ENCODE measurements at places on chromosomes 12 and 14.

- DNase-seq = no peak
These were observed 102.6 kb upstream of the MED13L start for GRCh38 chr12:116380108-116380507.

- DNase-seq = peak; percentile 94
These were observed 241.0 kb upstream of the ATP2B1 start for GRCh38 chr12:89949457-89950195.

GRCh38 chr12:116299665-116300328 lies 22.3 kb upstream of the MED13L start:
- DNase-seq = no peak

DNA sequence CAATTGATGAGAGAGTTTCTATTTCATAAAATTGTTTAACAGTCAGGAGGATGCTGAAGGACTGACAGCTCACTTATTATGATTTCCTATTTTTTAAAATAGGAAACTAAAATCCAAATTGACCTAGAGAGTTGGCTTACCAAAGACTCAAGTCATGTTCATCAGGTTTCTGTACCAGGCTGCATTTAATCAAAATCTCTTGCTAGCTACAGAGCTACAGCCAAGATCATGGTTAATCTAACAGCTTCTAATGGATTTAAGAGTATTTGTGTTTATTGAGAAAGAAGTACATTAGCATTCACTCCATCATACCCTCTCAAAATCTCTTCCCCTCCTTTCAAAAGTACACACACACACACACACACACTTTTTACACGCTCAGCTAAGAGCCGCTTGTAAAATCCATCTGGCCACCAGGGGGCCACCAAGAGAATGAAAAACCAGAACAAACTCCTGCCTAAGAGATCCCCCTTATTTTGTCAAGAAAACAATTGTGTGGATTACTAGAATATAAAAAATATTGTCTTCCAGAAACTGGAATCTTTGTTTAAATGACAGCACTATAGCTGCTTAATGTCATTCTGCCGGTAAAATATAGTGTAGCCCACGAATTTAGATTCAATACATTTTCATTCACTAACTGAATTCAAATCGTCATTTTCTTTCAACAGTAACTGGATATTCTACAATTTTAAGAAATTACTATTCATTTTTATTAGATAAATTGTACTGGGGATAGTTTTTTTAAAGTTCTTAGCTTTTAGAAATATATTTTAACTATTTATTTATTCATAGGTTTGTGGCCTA lies 334.0 kb downstream of the BTG1 start:
- peak; percentile 4 for DNase-seq

- no peak for DNase-seq
These were observed 11.5 kb upstream of the PLEK2 start for GRCh38 chr14:67423424-67423823.

- no peak for DNase-seq
These were observed 759.9 kb upstream of the FLRT2 start for GRCh38 chr14:84770030-84770429.

DNA sequence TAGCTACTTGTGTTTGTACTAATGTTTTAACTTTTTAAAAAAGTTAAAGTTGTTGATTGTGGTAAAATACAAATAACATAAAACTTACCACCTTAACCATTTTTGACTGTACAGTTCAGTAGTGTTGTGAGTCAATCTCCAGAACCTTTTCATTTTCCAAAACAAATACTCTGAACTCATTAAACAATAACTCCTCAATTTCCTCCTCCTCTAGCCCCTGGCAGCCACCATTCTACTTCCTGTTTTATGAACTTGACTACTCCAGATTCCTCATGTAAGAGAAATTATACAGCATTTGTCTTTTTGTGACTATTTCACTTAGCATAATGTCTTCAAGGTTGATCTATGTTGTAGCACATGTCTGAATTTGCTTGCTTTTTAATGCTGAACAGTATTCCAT lies 299.1 kb upstream of the AMIGO2 start:
- DNase-seq = peak; percentile 40

GRCh38 chr12:96099421-96099820 lies 64.0 kb upstream of the LTA4H start:
- DNase-seq = no peak

DNA sequence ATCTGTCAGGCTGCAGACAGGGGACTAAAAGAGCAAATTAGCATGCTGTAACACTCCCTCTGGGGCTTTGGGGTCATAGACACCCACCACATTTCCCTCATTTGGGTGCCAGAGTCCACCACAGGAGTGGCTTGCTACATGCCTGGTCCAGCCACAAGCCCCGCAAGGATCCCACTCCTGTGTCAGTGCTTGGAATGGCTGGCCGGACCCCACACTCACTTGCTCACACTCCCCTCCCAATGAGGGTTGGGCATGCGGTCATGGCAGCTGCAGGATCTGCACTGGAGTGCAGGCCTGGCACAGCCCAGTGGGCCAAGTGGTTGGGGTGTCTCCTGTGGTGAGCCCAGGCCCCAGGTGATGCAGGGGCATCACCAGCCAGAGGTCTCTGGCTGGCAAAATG lies 59.9 kb downstream of the TSPAN19 start:
- DNase-seq = no peak

GRCh38 chr12:178829-179109 lies 35.2 kb downstream of the SLC6A12 start:
- DNase-seq = no peak

- DNase-seq = peak; percentile 40
These were observed 50.3 kb downstream of the DAO start for GRCh38 chr12:108930155-108930554.

GRCh38 chr12:58416236-58416635 lies 474.9 kb downstream of the ATP23 start:
- DNase-seq = no peak

DNA sequence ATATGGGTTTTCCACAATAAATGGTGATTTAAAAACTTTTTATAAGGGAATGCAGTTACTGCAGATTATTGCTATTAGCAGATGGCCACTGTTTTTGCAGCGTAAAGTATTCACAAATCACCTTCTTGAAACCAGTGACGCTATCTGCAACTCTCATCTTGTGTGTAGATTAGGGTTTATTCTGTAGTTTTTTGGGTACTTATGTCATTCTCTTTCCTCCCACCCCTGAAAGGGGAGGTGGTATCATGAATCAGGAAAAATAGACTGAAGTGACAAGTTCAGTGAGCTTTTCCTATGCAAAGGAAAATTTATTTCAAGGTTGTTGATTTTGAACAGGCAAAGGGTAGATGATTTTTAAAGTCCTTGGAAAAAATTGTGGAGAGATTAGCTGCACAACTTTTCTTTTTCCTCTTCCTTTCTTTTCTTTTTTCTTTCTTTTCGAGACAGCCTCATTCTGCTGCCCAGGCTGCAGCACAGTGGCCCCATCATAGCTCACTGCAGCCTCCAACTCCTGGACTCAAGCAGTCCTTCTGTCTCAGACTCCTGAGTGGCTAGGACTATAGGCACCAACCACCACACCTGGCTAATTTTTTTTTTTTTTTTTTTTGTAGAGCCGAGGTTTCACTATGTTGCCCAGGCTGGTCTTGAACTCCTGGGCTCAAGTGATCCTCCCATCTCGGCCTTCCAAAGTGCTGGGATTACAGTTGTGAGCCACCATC lies 1.6 kb downstream of the FRS2 start:
- no peak for DNase-seq

- no peak for DNase-seq
These were observed 77.8 kb downstream of the MYF5 start for GRCh38 chr12:80794551-80794950.

DNA sequence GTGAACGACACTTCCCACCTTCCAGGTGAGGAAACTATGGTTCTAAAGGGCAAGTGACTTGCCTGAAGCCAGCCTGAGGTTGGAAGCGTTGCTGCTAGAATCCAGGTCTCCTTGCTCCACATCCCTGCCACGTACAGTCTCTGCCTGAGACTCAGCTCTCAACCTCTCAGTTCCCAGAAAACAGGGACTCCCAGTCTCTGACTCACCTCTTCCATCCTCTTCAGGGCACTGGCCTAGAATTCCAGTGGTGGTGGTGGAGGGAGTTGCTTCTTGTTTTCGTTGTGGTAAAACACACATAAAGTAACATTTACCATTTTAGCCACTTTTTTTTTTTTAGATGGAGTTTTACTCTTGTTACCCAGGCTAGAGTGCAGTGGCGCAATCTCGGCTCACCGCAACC lies 7.3 kb downstream of the GPR68 start:
- no peak for DNase-seq

DNA sequence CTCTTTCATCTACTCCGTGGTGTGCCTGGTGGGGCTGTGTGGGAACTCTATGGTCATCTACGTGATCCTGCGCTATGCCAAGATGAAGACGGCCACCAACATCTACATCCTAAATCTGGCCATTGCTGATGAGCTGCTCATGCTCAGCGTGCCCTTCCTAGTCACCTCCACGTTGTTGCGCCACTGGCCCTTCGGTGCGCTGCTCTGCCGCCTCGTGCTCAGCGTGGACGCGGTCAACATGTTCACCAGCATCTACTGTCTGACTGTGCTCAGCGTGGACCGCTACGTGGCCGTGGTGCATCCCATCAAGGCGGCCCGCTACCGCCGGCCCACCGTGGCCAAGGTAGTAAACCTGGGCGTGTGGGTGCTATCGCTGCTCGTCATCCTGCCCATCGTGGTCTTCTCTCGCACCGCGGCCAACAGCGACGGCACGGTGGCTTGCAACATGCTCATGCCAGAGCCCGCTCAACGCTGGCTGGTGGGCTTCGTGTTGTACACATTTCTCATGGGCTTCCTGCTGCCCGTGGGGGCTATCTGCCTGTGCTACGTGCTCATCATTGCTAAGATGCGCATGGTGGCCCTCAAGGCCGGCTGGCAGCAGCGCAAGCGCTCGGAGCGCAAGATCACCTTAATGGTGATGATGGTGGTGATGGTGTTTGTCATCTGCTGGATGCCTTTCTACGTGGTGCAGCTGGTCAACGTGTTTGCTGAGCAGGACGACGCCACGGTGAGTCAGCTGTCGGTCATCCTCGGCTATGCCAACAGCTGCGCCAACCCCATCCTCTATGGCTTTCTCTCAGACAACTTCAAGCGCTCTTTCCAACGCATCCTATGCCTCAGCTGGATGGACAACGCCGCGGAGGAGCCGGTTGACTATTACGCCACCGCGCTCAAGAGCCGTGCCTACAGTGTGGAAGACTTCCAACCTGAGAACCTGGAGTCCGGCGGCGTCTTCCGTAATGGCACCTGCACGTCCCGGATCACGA lies 2.2 kb downstream of the SSTR1 start:
- peak; percentile 8 for DNase-seq

GRCh38 chr14:76958980-76959710 lies 69.4 kb downstream of the IRF2BPL start:
- DNase-seq = no peak

DNA sequence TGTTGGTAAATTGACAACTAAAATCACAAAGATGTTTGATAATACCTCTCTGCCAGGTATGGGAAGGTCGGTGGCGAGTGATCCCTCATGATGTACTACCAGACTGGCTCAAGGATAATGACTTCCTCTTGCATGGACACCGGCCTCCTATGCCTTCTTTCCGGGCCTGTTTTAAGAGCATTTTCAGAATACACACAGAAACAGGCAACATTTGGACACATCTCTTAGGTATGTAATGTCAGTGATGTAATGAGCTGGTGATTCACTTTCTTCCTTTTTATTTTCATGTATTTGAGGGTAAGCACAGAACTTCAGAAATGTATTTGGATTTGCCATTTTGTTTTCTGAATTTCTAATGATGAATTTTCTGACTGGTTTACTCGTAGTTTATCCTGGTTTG lies 42.6 kb upstream of the LRTM2 start:
- DNase-seq = no peak

DNA sequence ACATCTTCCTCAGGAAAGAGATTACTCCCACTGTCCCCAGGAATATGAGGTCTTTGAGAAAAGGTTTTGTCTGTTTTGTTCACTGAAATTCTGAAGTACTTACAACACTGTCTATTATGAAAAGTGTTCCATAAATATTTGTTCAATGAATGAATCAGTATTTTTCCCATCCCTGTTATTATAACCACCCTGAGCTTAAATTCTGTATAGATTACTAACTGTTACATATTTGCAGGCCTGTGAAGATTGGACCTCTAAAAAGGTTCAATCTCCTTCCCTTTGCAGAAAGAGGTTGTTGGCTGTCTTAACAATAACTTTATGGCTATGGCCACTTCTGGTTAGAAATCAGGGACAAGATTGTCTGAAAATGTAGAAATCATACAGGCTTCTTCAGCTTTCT lies 174.5 kb upstream of the NPAS3 start:
- no peak for DNase-seq

- DNase-seq = no peak
These were observed 224.3 kb upstream of the AMIGO2 start for GRCh38 chr12:47303995-47304560.

DNA sequence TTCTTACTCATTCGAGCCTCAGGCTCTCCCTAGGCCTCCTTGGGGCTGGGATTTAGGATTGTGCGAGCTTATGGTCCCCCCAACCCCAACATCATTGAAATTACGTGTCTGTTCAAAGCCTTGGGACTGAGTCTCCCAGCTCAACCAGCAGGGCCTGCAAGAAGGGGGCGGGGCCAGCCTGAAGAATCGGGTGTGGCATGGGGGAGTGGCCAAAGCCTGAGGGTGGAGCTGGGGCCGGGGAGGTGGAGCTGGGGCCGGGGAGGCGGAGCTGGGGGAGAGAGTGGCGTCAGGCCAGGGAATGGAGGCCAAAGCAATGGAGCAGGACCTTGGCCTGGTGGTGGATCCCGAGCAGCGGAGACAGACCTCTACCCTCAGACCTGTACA lies 24.3 kb upstream of the HSPB8 start:
- no peak for DNase-seq

- no peak for DNase-seq
These were observed 57.9 kb downstream of the SLC38A1 start for GRCh38 chr12:46210873-46211439.

GRCh38 chr12:42372154-42372791 lies 46.3 kb downstream of the PPHLN1 start:
- DNase-seq = no peak

GRCh38 chr12:76108356-76108755 lies 23.9 kb upstream of the NAP1L1 start:
- DNase-seq = no peak

DNA sequence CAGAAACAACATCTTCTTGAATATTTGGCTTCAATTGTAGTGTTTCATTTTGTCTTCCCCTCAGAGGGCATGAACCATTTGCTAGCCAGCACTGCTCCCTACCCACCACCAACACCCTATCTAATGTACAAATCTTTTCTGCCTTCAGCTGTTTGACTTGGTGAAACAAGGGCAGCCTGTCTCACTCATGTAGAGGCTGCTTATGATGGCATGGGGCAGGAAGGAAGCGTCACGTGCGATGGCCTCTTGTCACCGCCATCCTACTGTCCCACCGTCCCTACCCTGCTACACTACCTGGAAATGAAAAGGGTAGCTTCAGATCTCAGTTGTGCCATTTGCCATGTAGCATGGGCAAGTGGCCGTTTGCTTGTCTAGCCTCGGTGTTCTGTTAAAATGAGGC lies 29.9 kb upstream of the LRTM2 start:
- DNase-seq = no peak

GRCh38 chr14:102323102-102323501 lies 3.6 kb downstream of the ZNF839 start:
- DNase-seq = peak; percentile 32

GRCh38 chr12:83016218-83016835 lies 329.6 kb downstream of the TMTC2 start:
- peak; percentile 55 for DNase-seq

GRCh38 chr12:77742631-77743030 lies 88.1 kb upstream of the NAV3 start:
- DNase-seq = no peak

Measured in pulmonary artery endothelial cell (primary cell).